ENCODE measurements at places on chromosomes 4 and X. TPM values are rescaled to one million over a fixed set of nuclear protein-coding genes. Genes with fewer than 3 reads are reported as not detected.
A peak's percentile ranks its signal among the peaks of the same experiment; 100 is the strongest.

- peak; percentile 61 for DNase-seq
Measured at GRCh38 chr4:153541456-153542096, 75.4 kb downstream of the TMEM131L start.

PAGE5 gene
- not detected for total RNA-seq

DNA sequence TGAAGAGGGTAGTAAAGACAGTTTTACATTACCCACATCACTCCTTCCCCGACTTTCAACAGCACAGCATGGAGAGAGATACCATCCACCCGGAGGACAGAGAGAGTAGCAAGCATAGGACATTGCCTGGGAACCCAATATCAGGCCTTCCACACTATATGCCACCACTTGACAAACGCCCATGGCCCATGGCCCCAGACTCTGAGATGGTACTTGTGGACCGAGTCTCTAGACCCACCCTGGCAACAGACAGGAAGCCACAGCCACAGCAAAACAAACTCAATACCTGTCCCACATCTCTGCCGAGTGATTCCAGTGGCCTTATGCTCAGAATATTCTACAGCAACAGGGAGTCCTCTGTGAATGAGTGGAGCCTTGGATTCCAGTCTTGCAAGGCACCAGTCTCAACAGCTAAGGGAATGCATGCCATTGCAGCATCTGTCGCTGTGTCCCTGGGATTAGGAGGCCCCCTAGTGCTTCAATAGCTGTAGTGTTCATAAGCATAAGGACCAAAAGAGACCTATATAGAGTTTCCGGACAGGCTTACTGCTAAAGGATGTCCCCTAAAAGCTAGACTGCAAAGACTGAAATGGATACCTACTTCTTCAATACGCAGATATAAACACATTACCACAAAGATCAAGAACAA, 14.7 kb upstream of the CT55 start:
- peak; percentile 14 for DNase-seq

GRCh38 chr4:65437102-65437501, 233.2 kb downstream of the EPHA5 start:
- peak; percentile 7 for DNase-seq

RASSF6 gene
- total RNA-seq = 8.3 TPM

DNA sequence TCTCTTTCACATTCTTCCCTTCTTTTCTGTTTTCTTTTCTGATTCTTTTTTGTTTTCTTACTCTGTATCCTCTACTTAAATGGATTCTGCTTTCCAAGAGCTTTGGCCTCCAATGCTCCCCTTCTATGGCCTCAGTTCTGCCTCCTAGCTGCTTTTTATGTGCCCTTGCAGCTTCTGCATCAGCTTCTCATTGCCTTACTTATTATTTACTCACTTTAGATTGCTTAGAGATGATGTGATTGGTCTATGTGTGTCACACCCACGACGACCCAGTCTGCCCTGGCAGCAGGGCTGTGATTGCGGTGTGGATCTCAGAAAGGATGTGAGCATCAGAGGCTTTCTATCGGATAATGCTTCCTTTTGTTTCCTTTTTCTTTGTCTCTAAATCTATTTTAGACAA, 71.8 kb upstream of the SMARCA5 start:
- DNase-seq = no peak

TMEM129 gene
- total RNA-seq = 60.8 TPM

DNA sequence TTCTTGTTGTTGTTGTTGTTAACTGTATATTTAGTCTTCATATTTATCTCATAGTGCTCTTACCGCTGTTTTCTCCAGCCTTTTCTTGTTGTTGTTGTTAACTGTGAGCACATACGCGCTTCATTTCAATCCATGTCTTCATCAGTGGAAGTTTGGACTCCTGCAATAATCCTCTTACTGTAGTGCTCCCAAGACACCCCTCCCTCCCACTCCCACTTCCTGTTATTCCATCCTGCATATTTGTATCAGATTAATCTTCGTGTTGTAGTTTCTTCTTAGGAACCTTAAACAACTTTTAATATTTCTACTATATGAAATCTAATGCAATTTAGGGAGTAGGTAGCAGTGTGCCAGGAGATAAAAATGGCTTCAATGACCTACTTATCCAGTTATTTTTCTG, 674.8 kb downstream of the RAPGEF2 start:
- no peak for DNase-seq

DNA sequence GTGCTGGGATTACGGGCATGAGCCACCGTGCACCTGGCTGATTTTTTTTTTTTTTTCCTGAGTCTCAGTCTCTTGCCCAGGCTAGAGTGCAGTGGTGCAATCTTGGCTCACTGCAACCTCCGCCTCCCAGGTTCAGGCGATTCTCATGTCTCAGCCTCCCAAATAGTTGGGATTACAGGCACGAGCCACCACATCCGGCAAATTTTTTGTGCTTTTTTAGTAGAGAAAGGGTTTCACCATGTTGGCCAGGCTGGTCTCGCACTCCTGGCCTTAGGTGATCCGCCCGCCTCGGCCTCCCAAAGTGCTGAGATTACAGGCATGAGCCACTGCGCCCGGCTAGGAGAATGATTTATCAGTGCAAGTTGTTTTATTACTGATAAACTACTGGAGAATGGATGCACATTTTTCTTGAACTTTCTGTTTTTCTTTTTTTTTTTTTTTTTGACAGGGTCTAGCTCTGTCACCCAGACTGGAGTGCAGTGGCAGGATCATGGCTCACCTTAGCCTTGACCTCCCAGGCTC, 39.7 kb upstream of the DHRSX start:
- peak; percentile 22 for DNase-seq

GRCh38 chr4:26765515-26765914, 95.1 kb upstream of the STIM2 start:
- no peak for DNase-seq

DNA sequence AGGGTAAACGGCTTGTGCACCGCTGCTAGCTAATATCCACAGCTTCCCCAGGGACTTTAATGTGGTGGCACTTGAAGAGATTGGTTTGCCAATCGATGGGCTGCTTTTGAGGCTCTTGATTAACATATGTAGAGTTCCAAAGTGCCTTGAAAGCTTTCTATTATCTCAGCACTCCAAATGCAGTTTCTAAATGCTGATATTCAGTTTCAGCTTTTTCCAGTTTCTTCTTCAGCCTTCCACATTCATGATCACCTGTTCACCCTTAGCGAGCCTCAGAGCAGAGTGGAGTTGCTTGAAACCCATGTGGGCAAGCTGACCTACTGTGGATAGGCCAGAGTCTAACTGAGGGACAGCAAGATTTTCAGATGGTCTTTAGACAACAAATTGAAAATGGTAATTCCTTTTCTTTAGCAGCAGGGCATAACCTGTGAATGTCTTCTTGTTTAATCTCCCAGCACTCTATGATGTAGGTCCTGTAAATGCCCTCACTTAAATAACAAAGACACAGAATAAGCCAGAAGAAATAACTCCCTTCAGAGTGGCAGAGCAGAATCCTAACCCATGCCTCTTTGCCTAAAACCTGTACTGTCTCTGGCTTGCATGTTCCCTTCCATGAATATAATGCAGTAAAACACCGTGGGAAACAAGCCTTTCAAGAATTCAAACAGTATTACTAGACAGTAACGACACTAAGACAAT, 99.8 kb downstream of the TSPAN5 start:
- DNase-seq = no peak

DNA sequence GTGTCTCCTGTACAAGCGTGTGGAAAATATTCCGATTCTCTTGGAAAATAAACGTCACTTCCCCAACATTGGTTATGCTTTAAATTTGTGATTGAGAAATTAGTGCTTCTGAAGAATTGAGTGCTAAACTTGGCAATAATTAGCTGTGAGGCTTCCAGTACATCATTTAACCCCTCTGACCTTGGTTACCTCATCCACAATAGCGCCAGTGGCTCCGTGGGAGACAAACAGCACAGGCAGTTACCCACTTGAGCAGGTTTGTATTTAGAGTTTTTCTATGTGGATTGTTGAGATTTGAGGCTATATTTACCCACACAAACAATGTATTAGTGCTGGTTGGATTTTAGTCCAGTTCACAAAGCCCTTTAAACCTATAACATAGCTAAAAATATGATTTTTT, 476.5 kb downstream of the NKX6-1 start:
- DNase-seq = no peak

- no peak for DNase-seq
Measured at GRCh38 chr4:98741952-98742351, 83.5 kb upstream of the TSPAN5 start.

- no peak for DNase-seq
Measured at GRCh38 chr4:52760256-52760655, 9.0 kb upstream of the ERVMER34-1 start.

GRCh38 chr4:78075986-78076385, 18.9 kb downstream of the FRAS1 start:
- no peak for DNase-seq

TMSB15A gene
- total RNA-seq = 0.15 TPM

- DNase-seq = no peak
Measured at GRCh38 chrX:96824166-96824565, 59.5 kb upstream of the RPA4 start.

- no peak for DNase-seq
Measured at GRCh38 chrX:107659286-107659685, 31.0 kb downstream of the PRPS1 start.

MAGEA1 gene
- total RNA-seq = not detected

DNA sequence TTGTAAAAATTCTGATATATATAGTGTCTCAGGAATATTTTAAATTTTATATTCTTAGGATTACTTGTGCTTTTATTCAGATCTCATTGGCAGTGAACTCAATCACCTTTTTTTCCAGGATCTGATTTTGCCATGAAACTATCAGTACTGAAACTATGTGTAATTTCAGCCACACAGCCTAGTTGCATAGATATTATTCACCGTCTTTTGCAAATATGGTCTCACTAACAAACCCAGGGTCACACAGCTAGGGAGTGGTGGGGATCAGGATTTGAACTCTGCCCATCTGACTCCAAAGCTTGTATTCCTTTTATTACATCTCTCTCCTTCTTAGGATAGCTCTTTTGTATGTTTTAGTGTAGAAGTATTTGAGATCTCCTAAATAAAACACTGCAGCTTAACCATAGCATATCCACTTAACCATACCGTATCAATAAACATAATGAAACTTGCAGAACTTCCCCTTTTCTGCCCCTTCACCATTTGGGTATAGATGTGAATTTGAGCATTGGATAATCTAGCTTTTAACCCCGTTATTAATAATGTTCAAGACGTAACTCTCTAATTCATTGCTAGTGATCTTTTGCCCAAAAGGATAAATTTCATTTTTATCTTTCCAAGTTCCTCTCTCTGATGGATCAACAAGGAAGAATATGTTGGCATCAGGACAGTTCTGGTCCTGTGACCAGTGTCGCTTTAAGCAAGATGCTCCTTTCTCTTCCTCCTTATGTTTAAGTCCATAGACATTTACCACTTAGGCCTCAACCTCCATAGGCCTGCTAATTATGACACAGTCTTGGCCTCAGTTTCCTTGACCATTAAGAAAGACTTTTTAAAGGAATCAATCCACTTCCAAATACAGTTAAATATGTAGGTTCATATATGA, 74.6 kb downstream of the RAPGEF2 start:
- DNase-seq = no peak

DNA sequence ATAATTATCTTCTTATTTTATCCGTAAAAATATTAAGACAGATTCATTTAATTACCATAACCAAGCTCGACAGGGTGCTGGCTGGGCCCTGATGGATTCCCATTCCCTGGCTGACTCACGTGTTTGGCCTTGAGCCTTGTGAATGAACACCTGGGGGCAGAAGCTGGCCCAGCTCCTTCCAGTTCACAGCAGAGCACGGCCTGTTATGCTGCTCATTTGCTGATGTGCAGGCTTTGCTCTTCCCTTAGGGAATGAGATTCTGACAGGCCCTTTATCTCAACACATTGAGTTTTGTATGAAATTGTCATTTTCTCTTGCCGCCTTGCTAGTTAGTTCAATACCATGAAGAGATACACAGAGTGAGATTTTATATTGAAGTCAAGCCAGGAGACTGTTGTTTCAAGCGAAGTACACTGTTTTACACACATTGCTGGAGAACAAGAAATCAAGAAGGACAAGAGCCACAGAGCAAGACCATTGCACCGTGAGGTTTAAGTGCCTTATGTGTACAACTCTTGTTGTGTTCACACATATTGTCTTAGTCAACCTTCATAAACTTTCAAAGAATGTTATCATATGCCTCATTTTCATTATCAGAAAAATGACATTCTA, 1583.3 kb downstream of the STIM2 start:
- DNase-seq = peak; percentile 6

DNA sequence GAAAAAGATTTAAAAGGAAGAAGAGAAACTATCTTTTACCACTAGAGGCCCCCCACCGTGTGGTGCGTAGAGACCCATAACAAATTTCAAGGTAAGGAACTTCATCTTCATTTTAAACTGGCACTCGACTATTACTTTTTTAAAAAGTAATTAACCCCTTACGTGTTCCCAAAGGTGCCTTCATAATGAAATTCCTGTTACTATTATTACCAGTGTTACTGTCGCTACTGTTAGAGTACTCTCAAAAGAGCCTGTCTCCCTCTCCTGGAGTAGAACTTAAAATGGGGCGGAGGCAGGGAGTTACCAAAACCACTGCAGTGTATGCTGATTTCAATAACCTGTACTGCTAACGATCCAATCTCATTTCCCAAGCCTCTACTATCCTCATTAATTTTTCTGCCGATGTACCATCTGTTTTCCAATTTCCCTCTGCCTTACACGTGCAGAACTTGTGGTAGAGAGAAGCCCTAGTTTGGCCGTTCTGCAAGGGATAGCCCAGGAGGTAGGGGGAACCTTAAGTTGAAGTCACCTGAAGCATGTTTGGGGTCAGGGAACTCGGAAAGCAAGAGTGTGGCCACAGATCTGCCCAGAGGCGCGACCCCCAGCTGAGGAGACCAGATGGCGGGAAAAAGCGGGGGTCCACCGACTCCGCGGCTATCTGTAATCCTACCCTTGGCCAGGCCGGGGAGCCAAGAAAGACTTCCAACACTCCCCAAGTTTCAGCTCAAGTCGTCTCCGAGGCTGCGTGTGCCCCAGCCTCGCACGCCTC, 720 bp upstream of the STK26 start:
- no peak for DNase-seq

FOXR2 gene
- not detected for total RNA-seq

DNA sequence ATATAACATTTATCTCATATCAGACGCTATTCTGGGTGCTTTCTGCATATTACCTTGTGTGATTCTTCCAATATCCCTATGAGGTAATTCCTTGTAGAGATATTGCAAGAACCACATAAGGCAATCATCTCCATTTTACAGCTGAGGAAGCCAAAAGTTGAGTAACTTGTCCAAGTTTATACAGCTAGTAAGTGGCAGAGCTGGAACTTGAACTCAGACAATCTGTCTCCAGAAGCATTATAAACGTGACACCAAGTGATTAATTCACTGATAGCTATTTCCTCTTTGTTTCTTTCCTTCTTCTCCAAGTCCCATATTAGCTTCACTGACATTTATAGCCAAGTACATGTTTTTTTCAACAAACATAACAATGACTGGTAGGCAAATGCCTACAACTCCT, 7.3 kb downstream of the EMCN start:
- no peak for DNase-seq

MAGEE2 gene
- total RNA-seq = not detected

GRCh38 chrX:5324546-5324945, 904.1 kb downstream of the NLGN4X start:
- no peak for DNase-seq

DNA sequence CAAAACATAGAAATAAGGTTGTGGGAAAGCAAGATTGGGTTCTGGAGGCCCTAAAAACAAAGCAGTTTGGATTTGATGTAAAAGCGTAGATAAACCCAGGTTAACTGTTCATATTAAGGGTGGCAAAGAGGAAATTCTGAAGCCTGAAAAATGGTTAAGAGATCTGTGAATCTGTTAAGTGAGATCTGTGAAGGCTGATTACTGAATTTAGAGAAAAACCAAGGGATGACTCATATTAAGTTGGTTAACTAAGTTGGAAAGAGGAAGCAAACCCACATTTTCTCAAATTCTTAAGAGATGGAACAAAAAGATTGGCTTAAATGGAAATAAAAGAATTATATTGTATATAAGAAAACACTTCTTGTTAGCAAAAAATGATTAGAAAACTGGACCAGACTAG, 22.8 kb downstream of the GPAT3 start:
- DNase-seq = peak; percentile 78
